Stimulated activated CD8-positive, alpha-beta memory T cell treated with anti-CD3 and anti-CD28 coated beads, Interleukin-2, amount 100 ng/mL, for 1 hour (primary cell): ENCODE measurements at places on chromosomes 6 and 20.

GRCh38 chr20:40325006-40325568, 363.9 kb downstream of the MAFB start:
- no peak for DNase-seq

- no peak for DNase-seq
Measured at GRCh38 chr6:83096791-83097190, 29.3 kb downstream of the DOP1A start.

DNA sequence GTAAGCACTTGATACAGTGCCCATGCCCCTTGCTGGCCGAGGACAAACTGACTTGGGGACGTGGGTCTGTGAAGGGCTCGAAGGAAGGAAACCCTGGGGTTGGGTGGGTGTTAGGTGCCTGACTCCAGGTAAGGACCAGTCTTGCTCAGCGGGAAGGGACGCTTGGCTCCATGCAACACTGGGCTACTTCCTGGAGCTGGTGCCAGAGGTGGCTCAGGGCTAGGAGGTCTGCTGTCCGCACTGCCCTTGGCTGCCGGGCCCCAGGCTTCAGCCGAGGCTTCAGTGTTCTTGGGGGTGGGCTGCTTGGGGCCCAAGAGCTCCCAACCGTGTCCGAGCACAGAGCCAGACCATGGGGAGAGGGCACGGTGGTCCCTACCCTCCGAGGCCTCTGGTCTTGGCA, 5.3 kb downstream of the GATA5 start:
- no peak for DNase-seq

DNA sequence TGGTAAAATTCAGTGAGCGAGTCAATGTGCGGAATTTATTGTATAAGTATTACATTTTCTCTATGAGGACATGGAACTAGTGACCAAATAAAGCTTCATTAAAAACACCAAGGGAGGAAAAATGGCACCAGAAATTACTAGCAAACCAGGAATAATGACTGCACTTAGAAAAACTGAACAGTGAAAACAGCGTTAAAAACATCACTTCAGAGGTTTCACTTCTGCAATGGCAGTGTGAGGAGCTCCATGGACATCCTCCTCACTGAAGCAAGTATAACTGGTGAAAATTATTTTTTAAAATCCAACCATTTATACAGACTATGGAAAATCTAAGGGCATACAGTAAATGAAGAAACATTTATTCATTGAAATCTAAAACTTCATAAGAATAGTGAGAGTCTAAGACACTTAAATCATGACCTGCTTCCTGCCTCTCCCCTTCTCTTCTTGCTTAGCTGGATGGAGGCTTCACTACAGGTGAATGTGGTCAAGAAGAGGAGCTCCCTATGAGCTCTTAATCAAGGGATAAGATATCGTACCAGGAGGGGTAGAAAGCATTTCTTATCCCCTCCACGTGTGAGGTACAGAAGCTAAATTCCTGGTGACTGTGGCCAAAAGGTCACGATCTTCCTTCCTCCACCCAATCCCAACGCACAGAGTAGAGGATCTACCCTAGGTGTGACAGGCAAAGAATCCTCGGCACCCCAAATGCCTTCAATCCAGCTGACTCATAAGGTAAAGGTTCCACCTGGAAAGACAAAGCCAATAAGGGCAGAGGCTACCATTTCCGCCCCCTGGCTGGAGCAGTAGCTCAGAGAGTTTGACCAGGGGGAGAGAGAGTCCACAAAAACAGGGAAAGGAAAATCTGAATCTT, 12.3 kb upstream of the ASF1A start:
- DNase-seq: no peak

- DNase-seq: no peak
Measured at GRCh38 chr6:4891141-4891540, 112.7 kb downstream of the RPP40 start.

DNA sequence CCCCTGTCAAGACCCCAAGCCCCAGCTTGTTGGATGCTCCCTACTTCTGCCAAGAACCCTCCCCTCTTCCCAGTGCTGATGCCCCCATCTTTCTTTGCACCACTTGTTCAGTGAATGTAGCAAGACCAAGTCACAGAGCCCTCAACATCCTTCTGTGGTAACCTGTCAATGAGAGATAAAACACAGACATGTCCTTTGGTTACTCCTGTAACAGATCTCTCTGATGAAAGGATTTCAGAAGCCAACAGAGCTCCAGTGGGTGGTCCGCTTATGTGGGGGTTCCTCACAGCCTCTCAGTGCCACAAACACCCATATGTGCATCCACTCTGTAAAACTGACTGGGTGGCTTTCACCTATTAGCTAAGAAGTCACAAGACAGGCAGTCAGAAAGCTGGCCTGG, 93.2 kb upstream of the CST7 start:
- no peak for DNase-seq

GRCh38 chr6:15936503-15936902, 192.4 kb upstream of the MYLIP start:
- DNase-seq: no peak

DNA sequence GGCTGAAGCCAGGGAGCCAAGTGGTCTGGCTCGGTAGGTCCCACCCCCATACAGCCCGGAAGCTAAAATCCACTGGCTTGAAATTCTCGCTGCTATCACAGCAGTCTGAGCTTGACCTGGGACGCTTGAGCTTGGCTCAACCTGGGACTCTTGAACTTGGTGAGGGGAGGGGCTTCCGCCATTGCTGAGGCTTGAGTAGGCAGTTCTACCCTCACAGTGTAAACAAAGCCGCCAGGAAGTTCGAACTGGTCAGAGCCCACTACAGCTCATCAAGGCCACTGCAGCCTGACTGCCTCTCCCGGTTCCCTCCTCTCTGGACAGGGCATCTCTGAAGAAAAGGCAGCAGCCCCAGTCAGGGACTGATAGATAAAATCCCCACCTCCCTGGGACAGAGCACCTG, 1337.7 kb downstream of the HACE1 start:
- no peak for DNase-seq

GRCh38 chr6:17427062-17427461, 33.7 kb downstream of the CAP2 start:
- DNase-seq: no peak

DNA sequence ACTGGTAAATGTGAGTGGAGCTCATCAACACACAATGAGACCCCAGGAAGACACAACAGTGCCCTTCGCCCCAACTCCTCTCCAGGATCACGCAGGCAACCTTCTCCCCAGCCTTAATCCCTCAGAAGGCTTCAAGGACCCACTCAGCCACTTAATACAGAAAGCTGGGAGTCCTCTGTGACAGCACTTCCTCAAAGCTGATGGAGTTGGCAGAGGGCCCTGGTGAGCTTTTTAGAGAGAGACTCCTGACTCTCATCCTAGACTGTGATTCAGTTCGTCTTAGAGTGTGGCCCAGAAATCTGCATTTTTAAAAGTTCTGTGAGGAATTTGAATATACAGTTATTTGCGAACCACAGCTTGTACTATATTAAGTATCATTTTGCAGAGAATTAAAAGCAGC, 187.7 kb downstream of the UST start:
- no peak for DNase-seq

- DNase-seq: no peak
Measured at GRCh38 chr6:113598786-113599185, 258.4 kb upstream of the MARCKS start.

GRCh38 chr6:157461000-157461915, 80.3 kb downstream of the ZDHHC14 start:
- no peak for DNase-seq

- no peak for DNase-seq
Measured at GRCh38 chr6:112298021-112298745, 43.8 kb upstream of the LAMA4 start.

GRCh38 chr20:44627364-44628010, 24.0 kb downstream of the ADA start:
- DNase-seq: no peak

DNA sequence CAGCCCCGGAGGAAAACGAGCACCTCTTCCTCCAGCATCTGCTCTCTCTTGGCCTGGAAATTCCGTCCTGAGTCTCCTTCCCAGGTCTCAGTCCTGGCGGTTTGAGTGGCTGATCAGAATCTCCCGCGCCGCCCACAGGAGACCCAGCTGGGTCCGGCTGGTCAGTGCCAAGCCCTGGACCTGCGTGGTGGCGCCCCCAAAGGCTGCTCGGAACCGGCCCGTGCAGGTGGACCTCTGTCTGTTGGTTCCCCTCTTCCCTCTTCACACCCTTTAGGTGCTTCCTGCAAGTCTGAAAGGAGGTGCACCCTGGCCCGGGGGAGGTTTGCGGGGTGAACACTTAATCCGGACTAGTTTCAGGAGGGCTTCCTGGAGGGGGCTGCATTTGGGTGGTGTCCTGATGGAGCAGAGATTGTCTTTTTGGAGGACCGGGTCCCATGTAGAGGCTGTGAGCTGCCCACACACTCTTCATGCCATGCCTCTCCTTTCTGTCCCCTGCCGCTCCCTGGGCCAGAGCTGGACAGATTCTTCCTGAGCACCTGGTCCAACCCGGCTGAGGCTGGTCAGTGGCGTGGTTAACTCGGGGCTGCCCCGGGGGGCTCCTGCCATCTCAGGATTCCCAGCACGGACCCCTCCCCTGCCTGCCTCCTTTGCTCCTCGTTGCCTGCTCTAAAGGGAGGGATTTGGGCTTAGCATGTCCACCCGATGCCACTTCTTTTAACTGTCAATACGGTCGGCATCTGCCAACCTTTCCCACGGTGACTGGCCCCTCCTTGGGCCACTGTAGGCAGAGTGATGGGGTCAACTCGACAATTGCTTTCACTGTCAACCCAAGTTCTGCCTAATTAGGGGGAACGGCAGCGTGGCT, 16.5 kb upstream of the BHLHE23 start:
- DNase-seq: no peak

- no peak for DNase-seq
Measured at GRCh38 chr6:128252341-128253176, 267.8 kb downstream of the PTPRK start.

GRCh38 chr6:52523378-52524142, 53.3 kb downstream of the TRAM2 start:
- DNase-seq: no peak

- DNase-seq: no peak
Measured at GRCh38 chr6:1188199-1188598, 123.7 kb upstream of the FOXQ1 start.

DNA sequence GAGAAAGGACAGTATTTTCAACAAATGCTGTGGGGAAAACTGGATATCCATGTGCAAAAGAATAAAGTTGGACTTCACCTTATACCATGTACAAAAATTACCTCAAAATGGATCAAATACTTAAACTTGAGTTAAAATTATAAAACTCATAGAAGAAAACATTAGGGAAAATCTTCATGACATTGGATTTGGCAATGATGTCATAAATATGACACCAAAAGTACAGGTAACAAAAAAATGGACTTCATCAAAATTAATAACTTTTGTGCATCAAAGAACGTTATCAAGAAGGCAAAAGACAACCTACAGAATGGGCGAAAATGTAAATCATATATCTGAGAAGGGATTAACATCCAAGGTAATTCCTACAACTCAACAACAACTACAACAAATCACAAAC, 355.3 kb upstream of the SOX4 start:
- DNase-seq: no peak

GRCh38 chr6:53441761-53442160, 93.0 kb upstream of the ELOVL5 start:
- no peak for DNase-seq

DNA sequence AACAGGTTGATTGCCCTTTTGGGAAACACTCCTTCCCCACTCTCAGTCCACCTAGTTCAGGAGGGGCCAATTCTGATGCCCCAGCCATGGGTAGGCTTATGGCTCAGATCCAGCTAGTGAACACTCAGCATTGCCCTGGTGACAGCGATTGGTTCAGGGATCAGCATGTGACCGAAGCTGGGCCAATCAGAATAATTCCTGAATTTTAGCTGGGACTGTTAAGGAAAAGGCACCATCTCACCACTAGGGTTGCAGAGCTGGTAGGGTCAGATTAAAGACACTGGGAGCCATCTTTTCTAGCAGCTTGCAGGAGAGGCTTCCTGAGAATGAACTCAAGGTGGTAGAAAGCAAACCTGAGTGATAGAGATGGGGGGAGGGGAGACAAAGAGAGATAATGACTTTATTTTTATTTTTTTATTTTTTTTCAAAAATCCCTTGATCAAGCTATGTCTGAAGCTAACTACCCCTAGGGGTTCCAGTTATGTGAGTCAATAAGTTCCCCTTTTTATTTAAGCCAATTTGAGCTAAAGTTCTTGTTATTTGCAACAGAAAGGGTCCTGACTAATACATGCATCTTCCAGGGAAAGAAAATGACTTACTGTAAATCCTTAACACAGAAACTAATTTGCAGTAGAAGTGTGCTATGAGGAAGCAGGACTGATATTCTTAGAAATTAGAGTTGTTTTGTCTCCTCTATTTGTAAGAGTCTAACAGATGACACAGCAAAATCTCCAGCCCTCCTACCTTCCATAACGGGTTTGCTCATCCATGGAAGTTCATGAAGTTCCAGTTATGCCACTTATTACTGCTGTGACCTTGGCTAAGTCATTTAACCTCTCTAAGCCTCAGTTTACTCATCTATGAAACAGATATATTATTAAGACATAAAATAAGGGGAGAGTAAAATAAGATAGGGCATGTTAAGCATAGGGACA, 44.7 kb downstream of the EYA2 start:
- DNase-seq: no peak

- no peak for DNase-seq
Measured at GRCh38 chr20:41453010-41453950, 86.7 kb upstream of the EMILIN3 start.

- DNase-seq: no peak
Measured at GRCh38 chr6:35495258-35496035, 1.4 kb downstream of the TEAD3 start.

- DNase-seq: no peak
Measured at GRCh38 chr6:26251354-26252076, 113.5 kb upstream of the BTN3A2 start.

- DNase-seq: no peak
Measured at GRCh38 chr6:5989141-5989723, 17.5 kb downstream of the NRN1 start.

GRCh38 chr6:128482642-128483041, 37.8 kb downstream of the PTPRK start:
- DNase-seq: no peak

GRCh38 chr6:21348504-21349195, 244.9 kb upstream of the SOX4 start:
- no peak for DNase-seq

DNA sequence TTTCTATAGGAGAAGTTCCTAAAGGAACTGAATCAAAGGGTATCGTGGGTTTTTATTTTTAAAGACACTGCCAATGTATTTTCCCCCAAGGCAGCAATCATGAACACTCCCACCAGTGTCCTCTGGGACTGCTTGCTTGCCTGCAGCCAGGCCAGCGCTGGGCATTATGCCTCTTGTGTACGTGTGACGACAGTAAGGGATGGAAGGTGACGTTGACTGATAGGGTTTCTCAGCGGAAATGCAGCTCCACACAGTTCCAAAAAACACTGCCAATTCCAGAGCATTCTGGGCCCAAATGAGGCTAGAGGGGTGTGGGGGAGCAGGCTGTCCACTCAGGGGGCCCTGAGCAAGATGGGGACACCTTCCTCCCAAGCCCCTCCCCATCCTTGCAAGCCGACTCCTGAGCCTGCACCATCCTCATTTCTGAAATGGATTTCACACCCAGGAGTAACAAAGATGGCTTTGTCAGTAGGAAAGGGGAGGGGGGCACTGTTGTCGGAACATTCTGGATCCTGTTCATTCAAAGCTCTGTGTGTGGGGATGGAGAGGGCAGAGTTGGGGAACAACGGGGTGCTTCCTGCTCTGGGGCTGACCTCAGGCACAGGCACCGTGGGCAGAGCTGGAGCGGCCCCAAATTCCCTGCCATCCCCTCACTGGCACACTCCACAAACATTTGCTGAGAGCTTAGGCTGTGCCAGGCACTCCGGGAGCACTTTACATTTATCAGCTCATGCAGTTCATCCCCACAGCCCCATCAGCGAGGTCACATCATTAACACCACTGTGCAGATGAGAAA, 20.0 kb downstream of the PREX1 start:
- DNase-seq: no peak

- no peak for DNase-seq
Measured at GRCh38 chr6:119306396-119306968, 43.1 kb downstream of the MAN1A1 start.
